Frontal cortex (tissue), 4 donors: ENCODE measurements at places on chromosomes 7 and 10. TPM values are rescaled to one million over a fixed set of nuclear protein-coding genes. Genes with fewer than 3 reads are reported as not detected.

The ASAH2 gene
- 2.9 TPM for total RNA-seq

The MET gene
- 2.9 TPM for total RNA-seq

The HYAL4 gene
- total RNA-seq = not detected

The DENND2A gene
- 25.7 TPM for total RNA-seq

The OPALIN gene
- not detected for total RNA-seq

The CTAGE4 gene
- 0.41 TPM for total RNA-seq

The GIMAP6 gene
- total RNA-seq = 6.9 TPM
